ENCODE measurements at places on chromosomes 2 and 18.

DNA sequence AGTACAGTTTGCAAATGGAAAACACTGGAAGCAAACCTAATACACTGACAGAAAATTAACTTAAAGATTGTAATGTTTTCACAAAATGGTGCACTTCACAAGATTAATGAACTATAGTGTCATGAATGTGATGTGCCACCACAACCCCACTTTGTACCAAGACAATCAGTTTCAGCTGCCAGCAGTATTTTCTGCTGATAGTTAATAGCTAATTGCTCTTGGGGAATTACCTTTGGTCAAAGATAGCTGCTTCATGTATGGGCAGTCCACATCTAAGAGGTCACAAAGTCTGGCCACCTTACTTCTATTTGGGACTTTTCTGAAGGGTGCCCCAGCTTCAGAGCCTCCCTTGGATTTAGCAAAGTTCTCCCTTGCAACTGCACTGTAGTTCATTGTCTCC is 254.0 kb downstream of the CALCRL start:
- no peak for DNase-seq

DNA sequence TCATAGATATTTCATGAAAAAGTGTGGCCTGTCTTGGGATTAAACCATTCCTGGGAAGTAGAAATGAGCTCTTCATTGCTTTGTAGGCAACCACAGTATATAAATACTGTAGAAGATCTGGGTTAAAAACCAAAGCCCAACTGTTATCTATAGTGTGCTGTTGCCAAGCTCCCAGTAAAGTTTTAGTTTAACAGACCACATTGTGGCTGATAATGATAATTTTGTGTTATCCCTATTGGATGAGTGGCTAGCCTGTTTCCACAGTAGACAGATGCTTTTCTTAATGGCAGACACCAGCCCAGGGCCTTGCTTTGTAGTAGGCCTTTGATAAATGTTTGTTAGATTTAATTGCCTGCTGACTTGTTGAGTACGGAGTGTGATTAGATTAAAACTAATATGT is 52.1 kb downstream of the FMNL2 start:
- no peak for DNase-seq

- DNase-seq = peak; percentile 80
These were observed 122.2 kb downstream of the ACKR3 start for GRCh38 chr2:236691799-236692167.

DNA sequence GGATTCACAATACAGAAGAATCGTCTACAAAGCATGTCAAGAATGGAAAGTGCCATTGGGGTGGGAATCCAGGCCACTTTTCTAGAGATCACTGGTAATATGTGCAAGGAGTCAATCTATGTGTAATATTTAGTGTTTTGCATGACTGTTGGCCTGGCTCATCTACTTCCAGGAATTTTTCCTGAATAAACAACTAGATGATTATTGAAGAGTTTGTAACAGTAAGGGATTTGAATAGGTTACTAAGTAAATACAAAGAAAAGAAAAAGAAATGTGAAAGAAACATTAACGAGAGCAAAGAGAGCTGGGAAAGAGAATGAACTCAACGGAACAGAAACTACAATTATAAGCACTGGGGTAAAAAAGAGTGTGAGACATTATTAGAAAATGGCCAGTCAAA is 406.0 kb downstream of the TGIF1 start:
- DNase-seq = no peak

GRCh38 chr2:27451095-27451494 is 8.9 kb downstream of the KRTCAP3 start:
- no peak for DNase-seq

GRCh38 chr18:57618910-57619309 is 2.7 kb downstream of the NARS1 start:
- no peak for DNase-seq

DNA sequence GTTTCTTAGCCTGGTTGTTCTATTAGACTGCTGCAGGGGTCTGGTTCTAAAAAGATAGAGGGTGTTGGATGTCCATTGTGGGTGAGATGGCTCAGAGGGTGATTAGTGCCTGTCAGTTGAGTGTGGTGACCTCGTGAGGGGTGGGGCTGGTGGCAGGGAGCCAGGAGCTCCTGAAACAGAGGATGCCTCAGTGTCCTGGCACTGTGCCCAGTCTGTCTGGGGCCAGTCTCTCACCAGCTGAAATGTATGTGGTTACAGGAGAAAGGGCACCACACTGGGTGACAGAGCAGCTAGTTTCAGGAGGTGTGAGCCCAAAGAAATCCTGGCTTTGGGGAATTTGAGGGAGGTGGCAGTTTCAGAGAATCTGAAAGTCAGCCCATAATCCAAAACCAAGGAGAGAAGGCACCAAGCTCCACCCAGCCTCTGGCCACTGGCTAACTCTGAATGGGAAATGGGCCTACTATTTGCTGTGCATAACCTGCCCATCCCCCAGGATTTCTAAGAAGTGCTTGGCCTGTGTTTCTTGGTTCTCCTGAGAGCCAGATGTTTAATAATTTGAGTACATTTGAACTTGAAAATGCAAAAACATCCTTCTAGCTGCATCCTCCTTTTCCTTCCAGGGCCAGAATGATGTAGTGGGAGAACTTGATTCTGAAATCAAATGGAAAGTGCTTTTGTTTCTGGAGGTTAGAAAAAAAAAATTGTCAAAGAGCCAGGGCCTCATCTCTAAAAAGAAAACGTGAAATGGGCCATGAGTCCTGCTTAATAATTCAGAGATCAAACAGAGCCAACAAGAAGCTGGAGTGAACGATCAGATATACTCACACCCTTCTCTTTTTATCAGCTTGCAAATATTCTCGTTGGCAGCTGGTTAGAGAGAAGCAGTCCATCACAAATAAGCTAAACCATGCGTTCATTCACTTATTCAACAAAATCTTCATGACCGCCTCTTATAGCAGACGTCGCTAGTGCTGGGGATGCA is 92.3 kb downstream of the B3GNT2 start:
- DNase-seq = peak; percentile 89

GRCh38 chr2:110991911-110992310 is 128.8 kb upstream of the BCL2L11 start:
- DNase-seq = no peak

- no peak for DNase-seq
These were observed 104.5 kb downstream of the SNTG2 start for GRCh38 chr2:1055014-1055595.

Measured in RWPE2 (cell line).